ENCODE measurements at places on chromosomes 5 and 9.

DNA sequence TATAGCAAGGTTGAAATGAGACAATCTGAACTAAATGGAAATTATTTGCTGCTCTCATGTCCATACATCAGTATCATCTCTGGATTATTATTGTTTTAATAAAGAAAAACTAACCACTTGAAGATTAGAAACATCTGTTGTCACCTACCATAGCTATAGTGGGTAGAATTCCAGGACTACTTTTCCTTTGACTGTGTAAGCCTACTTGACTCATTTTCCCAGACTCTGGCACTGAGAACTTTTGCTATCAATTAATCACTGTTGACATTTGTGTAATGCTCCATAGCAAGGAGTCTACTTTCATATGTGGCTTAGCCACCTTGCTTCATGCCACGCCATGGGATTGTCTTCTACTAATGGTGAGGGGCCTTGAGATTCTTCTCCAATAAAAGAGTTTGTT is 59.9 kb upstream of the ARRDC3 start:
- no peak for DNase-seq

- no peak for DNase-seq
Measured at GRCh38 chr5:15615859-15616258, 115.9 kb downstream of the FBXL7 start.

DNA sequence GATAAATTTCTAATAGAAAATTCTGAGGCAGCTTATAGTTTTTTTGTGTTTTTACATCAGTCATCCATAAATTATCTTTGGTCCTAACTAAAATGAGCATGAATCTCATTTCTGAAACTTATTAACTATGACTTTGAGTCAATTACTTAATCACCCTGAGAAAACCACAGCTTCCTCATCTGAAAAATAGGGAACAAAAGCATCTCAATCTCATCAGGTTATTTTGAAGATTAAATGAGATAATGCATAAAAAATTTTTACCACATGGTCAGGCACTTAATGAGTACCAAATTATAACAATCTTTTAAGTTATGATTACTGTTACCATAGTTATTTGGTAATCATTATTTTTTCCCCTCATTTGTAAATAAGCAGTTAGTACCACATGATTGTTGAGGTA is 279.1 kb downstream of the MAST4 start:
- DNase-seq, result no peak

DNA sequence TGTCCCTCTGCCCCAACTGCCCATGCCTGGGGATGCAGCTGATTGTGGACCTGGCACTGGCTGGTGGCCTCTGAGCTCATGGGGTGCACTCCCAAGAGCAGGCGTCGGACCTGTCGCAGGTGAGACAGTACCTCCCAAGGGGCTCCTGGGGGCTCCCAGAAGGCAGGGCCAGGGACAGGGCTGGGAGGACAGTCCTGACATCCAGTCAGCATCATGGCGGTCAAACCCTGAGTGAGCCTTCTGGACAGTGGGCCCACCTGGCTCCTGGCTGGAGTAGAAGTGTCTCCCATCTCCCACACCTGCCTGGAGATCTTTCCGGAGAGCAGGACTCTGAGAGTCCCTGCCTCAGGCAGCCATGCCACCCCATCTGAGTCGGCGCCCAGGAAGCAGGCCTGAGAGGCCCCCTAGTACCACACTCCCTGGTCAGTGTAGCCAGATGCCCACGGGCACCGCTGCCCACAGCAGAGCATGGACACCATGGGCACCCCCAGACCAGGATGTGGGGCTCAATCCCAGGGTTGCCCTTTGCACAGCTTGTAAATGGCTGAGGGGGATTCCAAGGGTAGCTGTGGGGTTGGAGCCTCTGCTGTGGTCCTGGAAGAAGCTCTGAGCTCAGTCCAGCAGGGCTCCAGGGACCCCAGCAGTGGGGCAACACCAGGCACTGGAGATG is 6.6 kb downstream of the LCN9 start:
- no peak for DNase-seq

GRCh38 chr5:173323106-173323798 is 5.0 kb downstream of the STC2 start:
- no peak for DNase-seq

DNA sequence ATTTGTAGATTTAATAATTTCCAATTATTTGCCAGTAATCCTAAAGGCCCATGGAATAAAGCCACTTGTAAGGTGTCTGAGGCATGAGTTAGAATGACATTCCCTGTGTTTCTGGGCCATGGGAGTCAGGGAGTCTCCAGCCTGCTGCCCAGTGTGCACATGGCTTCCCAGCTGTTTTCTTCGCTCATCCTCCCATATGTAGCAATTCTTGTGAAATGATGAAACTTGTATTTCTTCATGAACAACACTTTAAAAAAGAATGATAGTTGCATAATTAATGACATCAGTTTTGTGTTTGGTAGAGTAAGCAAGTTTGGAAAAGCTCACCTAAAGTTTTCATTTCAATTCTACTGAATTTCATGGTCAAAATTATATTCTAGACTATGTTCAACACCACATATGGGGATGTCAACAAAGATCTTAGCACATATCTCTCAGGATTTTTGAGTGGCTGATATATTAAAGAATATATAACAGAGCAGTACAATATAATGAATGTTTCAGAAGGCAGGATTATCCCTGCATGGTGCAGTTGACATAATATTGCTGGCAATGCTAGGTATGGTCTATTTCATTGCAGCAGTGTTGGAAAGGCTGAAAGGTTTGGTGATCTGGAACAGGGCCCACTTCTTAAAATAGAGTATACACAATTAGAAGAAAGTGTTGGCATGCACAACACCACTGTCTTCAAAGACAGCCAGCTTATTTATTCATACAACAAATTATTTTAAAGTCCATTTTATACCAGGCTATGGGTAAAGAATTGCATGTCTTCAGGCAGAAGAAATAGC is 44.7 kb downstream of the GRIN3A start:
- DNase-seq, result no peak

DNA sequence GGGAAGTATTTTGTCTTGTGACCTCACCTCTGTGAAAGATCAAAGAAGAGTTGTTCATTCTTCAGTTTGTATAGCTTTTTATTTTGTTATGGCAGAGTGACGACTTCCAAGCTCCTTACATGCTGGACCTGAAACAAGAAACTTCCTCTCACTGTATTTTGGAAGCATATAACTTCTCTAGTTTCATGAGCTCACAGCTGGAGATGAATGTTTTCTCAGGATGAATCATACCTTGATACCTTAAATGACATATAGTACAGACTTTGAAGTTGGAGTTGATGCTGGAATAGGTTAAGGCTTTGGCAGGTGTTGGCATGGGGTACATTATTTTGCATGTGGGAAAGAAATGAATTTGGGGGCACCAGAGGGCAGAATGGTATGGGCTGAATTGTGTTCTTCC is 112.5 kb downstream of the SLC25A46 start:
- DNase-seq, result no peak

- no peak for DNase-seq
Measured at GRCh38 chr5:152532714-152533113, 127.6 kb upstream of the NMUR2 start.

DNA sequence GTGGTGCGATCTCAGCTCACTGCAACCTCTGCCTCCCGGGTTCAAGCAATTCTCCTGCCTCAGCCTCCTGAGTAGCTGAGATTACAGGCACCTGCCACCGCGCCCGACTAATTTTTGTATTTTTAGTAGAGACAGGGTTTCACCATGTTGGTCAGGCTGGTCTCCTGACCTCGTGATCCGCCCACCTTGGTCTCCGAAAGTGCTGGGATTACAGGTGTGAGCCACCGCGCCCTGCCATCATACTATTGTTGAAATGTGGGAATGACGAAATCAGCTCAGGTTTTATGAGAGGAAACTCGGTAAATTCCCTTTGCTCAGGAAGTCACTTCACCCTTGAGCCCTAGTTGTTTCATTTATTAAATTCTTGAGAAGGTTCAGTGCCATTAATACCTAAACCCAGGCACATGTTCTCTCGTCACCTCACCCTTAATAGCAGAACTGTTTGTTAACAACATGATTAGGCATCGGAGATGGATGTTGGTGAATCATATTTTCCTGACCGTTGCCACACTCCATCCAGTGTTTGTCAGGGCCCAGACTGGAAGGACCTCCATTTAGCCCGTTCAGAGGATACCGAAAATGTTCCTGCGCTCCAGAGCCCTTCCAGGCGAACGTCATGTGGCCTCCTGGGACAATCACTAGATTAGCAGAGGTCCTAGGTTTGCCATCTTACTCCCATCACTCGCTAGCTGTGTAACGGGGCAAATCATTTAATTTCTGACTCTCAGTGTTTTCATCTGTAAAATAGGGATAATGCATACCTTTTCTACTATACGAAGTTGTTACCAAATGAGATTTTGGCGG is 20.0 kb upstream of the CREBRF start:
- no peak for DNase-seq

- DNase-seq, result no peak
Measured at GRCh38 chr9:133725886-133726285, 12.3 kb downstream of the SARDH start.

DNA sequence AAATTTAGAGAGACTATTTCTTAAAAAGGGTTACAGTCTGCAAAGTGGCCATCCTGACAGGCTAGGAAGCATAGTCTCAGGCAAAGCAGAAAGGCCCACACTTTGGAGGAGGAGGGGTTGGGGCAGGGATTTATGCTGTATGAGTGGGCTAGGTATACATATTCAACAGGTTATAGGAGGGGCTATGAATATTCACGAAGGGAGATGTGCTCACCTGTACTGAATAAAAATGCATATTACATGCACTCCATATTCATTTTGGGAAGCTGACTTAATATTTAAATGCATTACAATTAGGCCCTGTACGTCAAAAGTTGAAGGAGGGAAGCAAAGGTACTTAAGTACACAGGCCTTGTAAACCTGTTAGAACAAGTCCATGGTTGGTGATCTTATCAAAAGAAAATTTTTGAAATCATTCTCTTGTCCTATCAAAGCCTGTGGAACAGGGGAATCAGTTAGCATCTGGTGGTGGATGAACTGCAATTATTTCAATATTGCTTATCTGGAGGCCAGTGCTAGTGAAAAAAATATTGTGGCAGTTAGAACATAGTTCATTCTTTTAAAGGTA is 1.6 kb downstream of the CENPP start:
- no peak for DNase-seq

DNA sequence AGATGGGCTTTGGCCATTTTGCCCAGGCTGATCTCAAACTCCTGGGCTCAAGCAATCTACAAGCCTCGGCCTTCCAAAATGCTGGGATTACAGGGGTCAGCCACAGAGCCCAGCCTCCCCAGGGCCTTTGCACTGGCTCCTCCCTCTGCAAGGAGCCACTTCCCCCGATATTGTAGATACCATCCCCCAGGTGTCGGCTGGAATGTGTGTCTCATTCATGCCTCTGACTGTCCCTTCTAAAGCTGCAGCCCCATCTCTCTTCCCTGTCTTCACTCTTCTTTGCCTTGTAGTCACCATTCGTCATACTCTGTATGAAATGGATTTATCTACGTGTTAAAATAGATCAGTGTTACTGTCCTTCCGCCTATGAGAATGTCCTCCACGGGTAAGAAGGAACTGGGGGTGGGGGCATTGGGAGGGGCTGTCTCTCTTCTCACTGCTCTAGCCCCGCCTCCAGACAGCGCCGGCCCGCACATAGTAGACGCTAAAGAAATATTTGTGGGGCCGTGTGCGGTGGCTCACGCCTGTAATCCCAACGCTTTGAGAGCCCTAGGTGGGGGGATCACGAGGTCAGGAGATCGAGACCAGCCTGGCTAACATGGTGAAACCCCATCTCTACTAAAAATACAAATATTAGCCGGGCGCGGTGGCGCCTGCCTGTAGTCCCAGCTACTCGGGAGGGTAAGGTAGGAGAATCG is 68.5 kb downstream of the LMX1B start:
- no peak for DNase-seq

DNA sequence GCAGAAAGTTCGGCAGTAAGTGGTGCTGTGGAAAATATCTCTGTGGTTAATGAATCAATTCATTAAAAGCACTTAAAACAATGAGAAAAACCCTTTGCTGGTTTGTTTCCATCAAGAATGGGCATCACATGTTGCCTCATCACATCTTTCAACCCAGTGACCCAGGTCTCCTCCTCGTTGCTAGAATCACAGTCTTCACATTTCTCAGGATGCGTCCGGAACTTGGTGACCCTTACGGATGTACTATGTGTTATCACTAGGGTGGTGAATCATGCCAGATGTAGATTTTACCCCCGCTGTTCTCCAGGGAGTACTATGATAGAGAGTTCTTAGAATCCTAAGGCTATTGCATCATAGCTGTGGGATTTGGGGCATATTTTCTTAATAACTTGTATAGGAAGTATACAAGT is 217.9 kb upstream of the KLF4 start:
- no peak for DNase-seq

- no peak for DNase-seq
Measured at GRCh38 chr9:34577400-34578240, 11.9 kb downstream of the CNTFR start.

DNA sequence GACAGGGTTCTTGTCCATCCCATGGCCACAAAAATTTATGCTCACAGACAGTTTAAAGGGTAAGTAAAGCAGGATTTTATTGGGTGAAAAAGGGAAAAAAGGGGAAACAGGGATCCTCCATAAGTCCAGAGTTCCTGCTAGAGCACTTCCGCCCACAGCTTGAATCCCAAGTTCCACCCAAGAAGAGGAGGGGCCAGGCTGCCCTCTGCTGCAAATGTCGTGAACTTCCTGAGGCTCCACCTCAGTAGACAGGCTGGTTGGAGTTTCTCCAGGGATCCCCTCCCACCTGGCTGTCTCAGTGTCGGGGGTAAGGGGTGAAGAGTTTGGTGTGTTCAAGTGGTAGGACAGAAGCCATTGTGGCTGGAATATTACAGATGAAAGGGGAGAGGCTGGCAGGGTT is 275.0 kb upstream of the SGCD start:
- no peak for DNase-seq

DNA sequence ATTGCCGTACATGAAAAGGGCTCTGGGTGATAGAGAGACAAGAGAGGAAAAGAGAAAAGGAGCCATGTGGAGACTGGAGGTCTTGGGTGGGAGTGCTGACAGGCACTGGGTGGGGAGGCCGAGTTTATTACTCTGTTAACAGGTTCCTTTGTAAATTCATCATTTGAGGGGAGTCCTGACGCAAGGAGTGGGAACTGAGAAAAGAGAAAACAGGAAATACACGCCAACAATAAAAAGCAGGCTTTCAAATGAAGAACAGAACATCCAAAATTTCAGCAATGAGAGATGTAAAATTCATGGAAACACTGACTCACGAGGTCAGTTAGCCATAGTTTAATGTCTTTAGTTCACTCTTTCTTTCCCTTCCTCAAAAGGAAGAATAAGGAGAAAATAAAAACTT is 342.8 kb downstream of the TMEM167A start:
- DNase-seq, result no peak

GRCh38 chr5:83957188-83957587 is 236.5 kb upstream of the HAPLN1 start:
- no peak for DNase-seq

GRCh38 chr5:178442405-178443257 is 147.6 kb downstream of the COL23A1 start:
- DNase-seq, result no peak

GRCh38 chr5:91373006-91373405 is 10.1 kb downstream of the ARRDC3 start:
- DNase-seq, result no peak
